ENCODE measurements at places on chromosomes 3 and 15. TPM values are rescaled to one million over a fixed set of nuclear protein-coding genes. Genes with fewer than 3 reads are reported as not detected.

DNA sequence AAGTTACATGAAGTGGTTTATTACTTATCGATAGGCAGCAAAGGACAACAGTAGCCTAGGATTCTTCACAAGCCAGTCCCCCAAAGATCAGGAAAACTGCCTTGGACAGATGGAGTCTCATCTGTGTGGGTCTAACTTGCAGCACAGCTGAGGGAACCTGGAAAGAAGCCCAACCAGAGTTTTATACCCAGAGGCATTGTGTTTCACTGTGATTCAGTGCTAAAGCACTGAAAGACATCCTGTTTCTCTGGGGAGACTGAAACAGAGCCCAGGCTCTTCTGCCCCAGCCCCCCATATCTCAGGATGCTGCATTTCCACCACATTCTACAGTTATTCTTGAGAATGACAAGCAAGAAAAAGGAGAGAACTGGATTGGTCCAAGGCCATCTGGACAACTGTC, 48.2 kb upstream of the PYDC2 start:
- no peak for DNase-seq

- DNase-seq: peak; percentile 83
These were observed 625 bp upstream of the ELL3 start for GRCh38 chr15:43777267-43777914.

- peak; percentile 70 for DNase-seq
These were observed 4.0 kb downstream of the CCDC9B start for GRCh38 chr15:40336744-40337122.

- no peak for DNase-seq
These were observed 1046.3 kb downstream of the ROBO2 start for GRCh38 chr3:78086150-78086549.

- no peak for DNase-seq
These were observed 17.5 kb downstream of the SEMA7A start for GRCh38 chr15:74415966-74416916.

- no peak for DNase-seq
These were observed 40.4 kb upstream of the ACKR4 start for GRCh38 chr3:132556508-132557159.

GRCh38 chr3:119173325-119173724, at the start of gene UPK1B:
UPK1B (plus strand) TSS chr3:119173598; CDS start chr3:119186742, 13,144 bp downstream.
- peak; percentile 82 for DNase-seq

GRCh38 chr3:79038057-79038456, 729.7 kb downstream of the ROBO1 start:
- DNase-seq: no peak

- DNase-seq: no peak
These were observed 22.9 kb downstream of the ITPR1 start for GRCh38 chr3:4515916-4516579.

DNA sequence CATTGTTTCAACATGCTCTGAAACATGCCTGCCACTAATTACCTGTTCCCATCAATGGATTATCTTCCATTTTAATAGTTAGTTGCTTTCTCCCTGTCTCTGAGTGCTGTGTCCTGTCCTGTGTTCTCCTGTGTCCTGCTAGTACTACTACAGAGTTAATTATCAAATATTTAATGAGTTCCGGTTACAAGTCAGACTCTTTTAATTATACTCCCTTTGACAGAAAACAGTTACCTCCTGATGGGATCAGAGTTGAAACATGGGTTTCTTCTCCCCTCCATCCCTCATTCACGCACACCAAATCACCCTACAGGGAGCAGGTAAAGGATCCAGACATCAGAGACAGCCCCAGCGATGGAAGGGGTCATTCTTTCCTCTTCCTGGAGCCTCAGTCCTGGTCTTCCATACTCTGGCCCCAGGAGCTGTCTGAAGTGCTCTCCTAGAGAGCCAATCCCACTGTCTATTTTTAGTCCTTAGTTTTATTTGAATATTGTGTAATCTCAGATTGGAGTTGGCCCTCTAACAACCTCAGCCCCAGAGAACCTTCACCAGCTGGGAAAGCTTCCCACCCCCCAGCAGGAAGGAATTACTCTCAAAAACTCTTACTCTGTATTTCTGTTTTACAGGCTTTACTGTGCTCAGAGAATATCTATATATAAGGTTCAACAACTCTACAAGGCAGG, 137.0 kb upstream of the C2CD4B start:
- DNase-seq: no peak

CD276 gene
- 133 TPM for total RNA-seq

Measured in H9 (cell line).